ENCODE measurements at places on chromosomes 1 and 21.

GRCh38 chr1:93659822-93660503 lies 21.7 kb downstream of the BCAR3 start:
- no peak for DNase-seq

DNA sequence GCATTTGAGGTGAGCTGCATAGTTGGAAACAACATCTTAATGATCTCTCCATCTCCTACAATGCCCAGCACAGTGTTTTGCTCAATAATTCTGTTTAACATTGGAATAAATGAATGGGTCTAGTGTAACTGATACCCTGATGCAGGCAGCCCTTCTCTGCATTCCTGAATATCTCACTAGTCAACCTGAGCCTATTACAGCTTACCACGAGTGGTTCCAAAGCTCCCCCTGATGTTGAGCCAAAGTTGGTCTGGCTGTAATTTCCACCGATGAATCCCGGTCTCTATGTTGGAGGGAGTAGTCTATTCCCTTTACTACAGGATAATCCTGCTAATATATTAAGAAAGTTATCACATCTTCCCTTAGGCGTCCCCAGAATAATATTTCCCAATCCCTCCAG lies 63.8 kb downstream of the ZBTB18 start:
- DNase-seq = no peak

- DNase-seq = no peak
Observed at GRCh38 chr1:118960026-118960561, 28.0 kb downstream of the TBX15 start.

GRCh38 chr1:76189310-76189709 lies 114.8 kb downstream of the ST6GALNAC3 start:
- no peak for DNase-seq

GRCh38 chr1:182392050-182393028 lies 749 bp upstream of the GLUL start:
- DNase-seq = peak; percentile 26

- no peak for DNase-seq
Observed at GRCh38 chr1:46181343-46182260, 5.3 kb upstream of the P3R3URF start.

Measured in activated T-cell treated with anti-CD3 and anti-CD28 coated beads, Interleukin-2, amount 50 U/mL, for 1 hour (primary cell).